ENCODE measurements at places on chromosomes 1 and 21. TPM values are rescaled to one million over a fixed set of nuclear protein-coding genes. Genes with fewer than 3 reads are reported as not detected.

C4BPA gene
- 0.06 TPM for total RNA-seq

BARHL2 gene
- total RNA-seq = not detected

DCST1 gene
- not detected for total RNA-seq

NUDT4B gene
- total RNA-seq = 7.3 TPM

ARHGAP30 gene
- total RNA-seq = 0.23 TPM

NMNAT2 gene
- not detected for total RNA-seq
